Activated CD4-positive, alpha-beta T cell treated with anti-CD3 and anti-CD28 coated beads, Interleukin-2, Interleukin-6, amounts not matched to agents 100 ng/mL and 50 ng/mL, durations not matched to agents 16 hours and 8 hours (primary cell): ENCODE measurements at places on chromosomes 12 and 14.

GRCh38 chr14:100660882-100661635 lies 65.6 kb upstream of the DLK1 start:
- DNase-seq, result no peak

DNA sequence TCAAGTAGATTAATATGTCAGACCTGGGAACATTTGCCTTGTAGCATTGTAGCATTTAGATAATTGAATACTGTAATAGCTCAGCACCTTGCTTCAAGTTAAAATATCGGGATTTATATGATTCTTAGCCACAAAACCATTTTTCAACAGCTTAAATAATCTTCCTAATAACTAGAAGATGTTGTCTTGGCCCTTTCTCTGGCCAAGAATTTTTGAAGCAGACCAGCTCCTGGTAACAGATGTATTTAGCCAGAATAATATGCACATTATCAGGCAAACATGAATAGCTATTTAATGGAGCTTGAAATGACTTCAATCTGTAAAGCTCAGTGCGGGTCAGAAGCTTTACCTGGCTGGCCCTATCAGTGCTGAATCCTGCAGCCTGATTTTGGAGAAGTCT lies 913.1 kb downstream of the AACS start:
- no peak for DNase-seq

- no peak for DNase-seq
Measured at GRCh38 chr12:569091-569676, 94.1 kb downstream of the NINJ2 start.

- no peak for DNase-seq
Measured at GRCh38 chr12:131375261-131375971, 335.5 kb upstream of the SFSWAP start.
